IPS-NIHi11 (cell line): ENCODE measurements at places on chromosomes 6 and 20.
A peak's percentile ranks its signal among the peaks of the same experiment; 100 is the strongest.

DNA sequence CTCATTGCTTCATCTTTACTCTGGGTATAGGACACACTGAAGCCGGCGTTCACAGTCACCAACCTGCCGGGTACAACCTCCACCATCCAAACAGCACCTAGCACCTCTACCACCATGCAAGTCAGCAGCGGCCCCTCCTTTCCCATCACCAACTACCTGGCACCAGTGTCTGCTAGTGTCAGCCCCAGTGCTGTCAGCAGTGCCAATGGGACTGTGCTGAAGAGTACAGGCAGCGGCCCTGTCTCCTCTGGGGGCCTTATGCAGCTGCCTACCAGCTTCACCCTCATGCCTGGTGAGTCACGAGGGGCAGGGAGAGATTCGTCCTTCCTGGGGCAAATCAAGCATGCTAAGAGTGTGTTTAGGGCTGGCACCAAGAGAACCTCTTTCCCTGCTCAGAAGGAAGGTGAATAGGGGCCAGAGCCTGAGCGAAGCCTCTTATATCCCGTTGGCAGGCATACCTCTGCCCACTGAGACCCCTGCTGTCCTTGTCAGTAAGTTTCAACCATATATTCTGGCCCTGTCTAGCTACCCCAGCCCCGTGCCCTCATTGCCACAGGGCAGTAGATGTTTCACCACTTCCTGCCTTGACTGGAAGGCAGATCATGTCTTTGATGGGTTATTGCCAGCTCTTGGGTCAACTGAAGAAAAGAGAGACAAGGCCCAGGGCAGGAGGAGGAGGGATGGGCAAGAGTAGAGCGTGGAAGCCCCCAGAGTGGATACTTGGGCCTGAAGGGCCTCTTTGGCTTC, 4.8 kb downstream of the SRF start:
- no peak for DNase-seq

GRCh38 chr6:93523365-93523764, 104.0 kb upstream of the EPHA7 start:
- no peak for DNase-seq

DNA sequence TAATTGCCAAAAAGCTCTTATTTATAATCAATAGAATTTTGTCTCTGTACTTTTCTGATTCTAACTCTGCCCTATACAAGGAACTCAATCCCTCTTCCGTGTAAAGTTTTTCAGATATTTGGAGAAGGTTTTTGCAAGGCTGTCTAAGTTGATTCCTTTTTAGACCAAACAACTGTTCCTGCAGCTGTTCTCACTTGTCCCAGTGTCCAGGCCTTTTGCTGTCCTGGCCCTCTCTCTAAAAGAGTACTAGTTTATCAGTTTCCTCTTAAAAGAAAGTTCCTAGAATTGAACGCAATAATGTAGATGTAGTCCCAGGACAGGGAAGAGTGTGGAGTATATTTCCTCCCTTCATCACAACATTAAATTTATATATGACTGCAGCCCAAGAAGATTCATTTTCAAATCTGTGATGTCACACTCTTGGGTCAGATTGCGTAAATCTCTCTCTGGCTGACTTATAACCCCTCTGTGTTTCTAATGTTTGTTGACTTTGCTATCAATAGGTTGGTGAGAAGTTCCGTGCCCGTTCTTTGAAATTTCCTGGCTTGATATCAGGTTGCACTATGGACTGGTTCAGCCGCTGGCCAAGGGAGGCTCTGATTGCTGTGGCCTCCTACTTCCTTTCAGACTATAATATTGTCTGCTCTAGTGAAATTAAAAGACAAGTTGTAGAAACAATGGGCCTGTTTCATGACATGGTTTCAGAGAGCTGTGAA, 139.4 kb upstream of the GLP1R start:
- DNase-seq = no peak

GRCh38 chr6:135423649-135424128, 73.9 kb downstream of the AHI1 start:
- DNase-seq = peak; percentile 32

GRCh38 chr20:50883856-50884255, 47.4 kb downstream of the ADNP start:
- no peak for DNase-seq

- peak; percentile 40 for DNase-seq
These were observed 89.8 kb upstream of the PRSS16 start for GRCh38 chr6:27157459-27158315.

DNA sequence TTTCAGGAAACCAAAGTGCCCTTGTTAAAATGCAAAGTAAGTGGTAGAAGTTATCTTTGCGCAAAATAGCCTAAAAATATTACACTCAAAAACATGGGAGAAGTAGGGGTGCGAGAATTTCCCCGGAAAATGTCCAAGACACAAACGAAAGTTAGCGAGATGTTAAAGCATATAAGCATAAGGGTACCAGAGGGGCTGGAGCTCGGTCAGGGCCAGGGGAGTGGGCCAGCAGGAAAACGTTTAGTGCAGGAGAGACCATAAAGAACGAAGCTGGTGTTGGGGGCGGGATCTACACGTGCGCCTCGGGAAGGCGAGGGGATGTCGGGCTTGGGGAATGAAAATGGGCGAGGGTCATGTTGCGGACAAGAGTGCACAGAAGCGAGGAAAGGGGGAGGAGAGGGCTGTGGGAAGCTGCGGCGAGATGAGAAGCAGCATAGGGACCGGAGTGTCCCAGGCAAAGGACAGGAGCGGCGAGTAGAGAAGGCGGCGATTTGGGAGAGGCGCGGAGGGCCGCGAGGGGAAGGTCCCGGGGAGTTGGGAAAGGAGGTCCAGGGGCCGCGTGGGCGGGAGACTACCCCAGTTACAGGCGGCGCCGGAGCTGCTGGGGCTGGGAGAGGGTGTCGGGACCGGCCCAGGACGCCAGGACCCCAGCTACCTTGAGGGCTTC, 600 bp downstream of the XPO5 start:
- peak; percentile 79 for DNase-seq

GRCh38 chr6:1960486-1961142, 284.8 kb downstream of the GMDS start:
- no peak for DNase-seq

DNA sequence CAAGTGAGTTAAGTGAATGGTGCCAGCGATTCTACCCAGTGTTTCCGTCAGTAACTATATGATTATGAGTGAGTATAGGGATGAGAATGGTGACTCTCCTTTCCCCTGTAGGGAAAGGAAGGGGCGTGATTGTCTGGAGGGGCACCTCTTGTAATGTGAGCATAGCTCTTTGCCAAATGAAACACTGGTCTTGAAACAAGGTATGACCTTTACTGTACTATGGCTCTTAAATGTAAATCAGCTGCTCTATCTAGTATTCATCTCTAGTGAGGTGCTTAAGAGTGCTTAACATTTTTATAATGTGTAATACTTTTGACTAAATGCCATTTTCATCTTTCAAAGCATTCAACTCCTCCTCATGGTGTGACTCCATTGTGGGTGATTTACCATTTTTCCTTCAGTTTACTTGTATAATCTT, 11.0 kb downstream of the PANK2 start:
- no peak for DNase-seq

GRCh38 chr20:48724382-48724781, 103.4 kb downstream of the PREX1 start:
- DNase-seq = no peak

DNA sequence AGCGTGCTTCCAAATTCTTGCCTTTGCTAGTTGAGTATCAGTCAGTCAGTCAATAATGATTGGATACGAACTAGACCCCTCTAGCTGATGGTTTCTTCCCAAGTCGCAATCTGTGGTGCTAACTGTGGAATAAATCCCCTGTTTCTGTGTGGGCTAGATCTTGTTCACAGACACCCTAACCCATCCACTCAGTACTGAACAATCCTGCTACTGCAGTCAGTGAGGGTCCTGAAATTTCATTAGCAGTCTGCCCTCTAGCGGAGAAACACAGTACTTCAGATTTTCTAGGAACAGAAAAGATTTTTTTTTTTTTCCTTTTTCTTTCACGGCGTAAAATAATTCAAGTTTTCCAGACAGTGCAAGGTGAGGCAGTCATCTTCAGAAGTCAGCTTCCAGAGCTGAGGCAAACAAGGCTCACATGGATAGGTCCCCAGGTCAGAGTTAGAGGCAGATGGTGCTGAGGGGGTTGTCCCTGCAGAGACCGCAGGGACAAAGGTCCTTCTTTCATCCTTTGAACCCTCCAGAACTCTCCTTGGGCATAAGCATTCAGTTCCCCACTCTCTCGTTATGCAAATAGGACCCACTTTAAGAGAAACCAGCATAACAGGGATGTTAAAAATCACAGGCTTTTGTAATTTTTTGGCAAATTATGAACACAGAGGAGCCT, 119.6 kb downstream of the SCML4 start:
- DNase-seq = peak; percentile 65

DNA sequence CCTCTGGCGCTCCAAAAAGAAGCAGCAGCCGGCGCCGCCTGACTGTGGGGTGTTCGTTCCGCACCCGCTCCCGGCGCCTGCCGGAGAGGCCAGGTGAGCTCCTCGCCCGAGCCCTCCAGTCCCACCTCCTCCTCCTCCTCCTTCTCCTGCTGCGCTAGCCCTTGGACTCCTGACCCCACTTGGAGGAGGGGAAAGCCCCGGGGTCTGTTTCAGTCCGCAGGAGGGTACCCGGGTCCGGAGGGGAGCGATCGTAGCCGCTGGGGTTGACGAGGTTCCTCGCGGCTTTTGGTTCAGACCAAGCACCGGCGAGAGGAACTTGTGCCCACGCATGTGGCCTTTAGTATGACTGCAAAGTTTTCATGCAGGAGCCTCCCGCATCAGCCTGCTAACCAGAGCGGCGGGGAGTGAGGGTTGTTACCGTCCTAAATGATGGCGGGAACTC, 493 bp downstream of the CRYBG1 start:
- DNase-seq = no peak

- no peak for DNase-seq
These were observed 159.7 kb upstream of the KCNG1 start for GRCh38 chr20:51182571-51182970.

GRCh38 chr20:20547876-20548266, 164.6 kb downstream of the RALGAPA2 start:
- DNase-seq = no peak

GRCh38 chr20:30892541-30893345, 364.7 kb upstream of the DEFB115 start:
- peak; percentile 7 for DNase-seq

DNA sequence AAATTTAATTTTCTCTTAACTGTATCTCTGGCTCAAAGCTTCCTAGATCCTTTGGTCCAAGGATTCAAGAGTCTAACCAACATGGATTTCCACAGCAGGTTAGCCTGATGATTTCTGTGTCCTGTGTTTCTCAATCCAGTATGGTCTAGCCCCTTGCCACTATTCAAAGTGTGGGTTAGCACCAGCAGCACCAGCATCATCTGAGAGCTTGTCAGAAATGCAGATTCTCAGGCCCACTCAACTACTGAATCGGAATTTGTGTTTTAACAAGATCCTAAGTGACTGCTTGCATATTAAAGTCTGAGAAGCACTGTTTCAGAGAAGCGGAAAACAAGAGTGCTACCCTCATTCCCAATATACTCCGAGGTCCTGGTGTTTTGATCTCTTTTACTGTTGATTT, 133.8 kb upstream of the PRDM1 start:
- DNase-seq = no peak

- DNase-seq = no peak
These were observed 57.1 kb downstream of the PSMG4 start for GRCh38 chr6:3315841-3316240.

- peak; percentile 23 for DNase-seq
These were observed 37.5 kb upstream of the LCA5 start for GRCh38 chr6:79574630-79575225.

DNA sequence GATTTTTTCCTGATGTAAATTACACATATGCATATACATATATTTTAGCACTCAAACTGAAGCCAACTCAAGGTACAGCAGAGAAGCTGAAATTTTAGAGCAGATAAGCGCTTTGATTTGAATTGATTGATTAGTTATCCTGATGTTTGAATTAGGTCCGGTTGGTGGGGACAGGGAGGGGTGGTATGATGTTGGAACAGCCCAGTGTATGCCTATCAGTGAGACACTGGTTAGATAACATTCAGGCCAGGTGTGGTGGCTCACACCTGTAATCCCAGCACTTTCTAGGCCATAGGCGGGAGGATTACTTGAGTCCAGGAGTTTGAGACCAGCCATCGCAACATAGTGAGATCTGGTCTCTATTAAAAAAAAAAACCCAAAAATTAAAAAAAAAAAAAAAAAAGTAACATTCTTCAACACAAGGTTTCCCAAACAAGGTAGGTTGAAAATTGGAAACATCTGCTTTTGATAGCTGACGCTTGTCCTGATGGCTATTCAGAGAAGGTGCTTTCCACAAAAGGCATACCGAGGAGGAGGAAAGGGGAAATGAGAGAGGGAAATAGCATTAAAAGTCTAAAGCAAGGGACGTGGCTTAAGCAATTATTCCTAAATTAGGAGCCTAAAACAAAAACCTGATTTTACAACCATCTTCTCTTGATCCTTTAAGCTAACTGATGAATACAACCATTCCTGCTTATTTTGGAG, 288.4 kb upstream of the JARID2 start:
- DNase-seq = no peak

DNA sequence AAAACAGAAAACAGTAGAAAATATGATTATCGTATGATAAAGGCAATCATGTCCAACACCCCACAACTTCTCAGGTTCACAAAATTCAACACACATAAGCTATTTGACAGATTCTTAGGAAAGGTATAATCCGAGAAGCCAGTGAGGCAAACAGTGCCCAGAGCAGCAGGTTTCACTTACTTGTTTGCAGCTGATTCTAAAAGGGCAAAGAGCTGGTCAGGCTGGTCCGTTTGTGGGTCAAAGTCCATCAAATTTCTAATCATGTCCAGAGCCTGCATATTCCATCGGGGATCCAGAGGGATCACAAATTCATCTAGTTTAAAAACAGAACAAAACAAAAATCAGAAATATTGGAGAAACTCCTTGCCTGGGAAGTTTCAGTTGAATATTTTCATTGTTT, 69.8 kb upstream of the LYRM2 start:
- DNase-seq = no peak

- DNase-seq = no peak
These were observed 555.8 kb downstream of the PKHD1 start for GRCh38 chr6:51531623-51532022.

DNA sequence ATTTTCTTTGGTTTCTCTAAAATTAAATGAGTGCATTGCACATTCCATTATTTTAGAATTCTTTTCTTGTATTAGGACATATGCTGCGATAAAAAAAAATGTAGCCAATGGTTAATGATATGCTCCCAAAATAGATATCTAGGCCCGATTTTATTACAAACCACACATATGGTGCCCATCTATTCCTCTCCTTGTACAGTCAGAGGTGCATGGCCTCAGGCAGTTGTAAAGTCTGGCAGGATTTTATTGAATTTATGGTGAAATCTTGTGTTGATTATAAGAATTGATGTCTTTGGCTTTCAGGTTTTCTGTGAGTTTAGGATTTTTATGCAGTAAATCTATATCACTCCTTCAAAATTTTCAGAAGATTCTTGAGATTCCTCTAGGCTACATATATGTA, 192.2 kb downstream of the RFPL4B start:
- DNase-seq = no peak

DNA sequence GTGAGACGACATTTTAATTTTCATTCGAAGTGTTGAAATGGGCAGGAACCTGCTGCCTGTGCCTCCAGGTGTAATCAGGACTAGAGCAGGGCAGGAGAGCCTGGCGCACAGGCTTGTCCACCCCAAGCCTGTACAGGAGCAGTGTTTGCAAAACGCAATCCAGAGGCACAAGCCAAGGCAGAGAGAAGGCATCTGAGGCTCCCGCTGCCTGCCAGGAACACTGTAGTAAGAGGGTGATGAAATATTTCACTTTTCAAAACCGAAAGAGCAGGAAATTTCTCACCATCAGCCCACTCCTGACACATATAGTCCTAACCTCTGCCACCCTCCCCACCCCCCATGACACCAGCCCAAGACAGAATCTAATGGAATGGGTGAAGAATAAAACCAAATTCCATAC, 132.5 kb downstream of the RTN4IP1 start:
- no peak for DNase-seq

GRCh38 chr6:14217728-14218518, 100.4 kb downstream of the CD83 start:
- DNase-seq = no peak
